ENCODE measurements at places on chromosomes 7 and 10.

- no peak overlapping the region for H3K4me3 ChIP-seq
- H3K4me1 ChIP-seq, result no peaks in the 10 kb centered on the region
- no peaks in the 10 kb centered on the region for H3K27me3 ChIP-seq
- no peaks in the 10 kb centered on the region for H3K36me3 ChIP-seq
- H3K27ac ChIP-seq, result no peak overlapping the region
Observed at GRCh38 chr7:103010211-103010610, 64.4 kb downstream of the FBXL13 start.

DNA sequence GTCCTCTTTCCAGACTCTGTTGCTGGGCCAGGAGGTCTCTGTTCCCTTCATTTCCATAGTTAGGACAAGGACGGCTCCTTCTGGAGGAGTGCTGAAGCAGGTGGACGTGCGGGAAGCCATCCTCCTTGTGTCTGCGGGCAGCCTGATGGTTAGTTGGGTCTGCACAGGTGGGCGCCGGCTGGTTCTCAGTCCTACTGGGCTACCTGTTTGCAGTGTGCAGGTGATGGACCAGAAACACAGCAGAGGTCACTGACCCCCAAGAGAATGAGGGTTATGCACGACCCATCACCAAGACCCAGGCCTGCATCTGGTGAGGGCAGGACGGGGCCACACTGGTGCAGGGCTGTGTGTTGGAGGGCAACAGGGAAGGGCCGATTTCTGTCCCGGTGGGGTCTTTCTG, 7.8 kb downstream of the RARRES2 start:
- no peak overlapping the region for H3K27ac ChIP-seq
- DNase-seq, result no peak
- no peaks in the 10 kb centered on the region for H3K36me3 ChIP-seq
- H3K4me1 ChIP-seq, result peaks cover 4% of the 10 kb centered on the region

- DNase-seq, result peak; percentile 32
- H3K4me3 ChIP-seq, result no peak overlapping the region
- H3K27me3 ChIP-seq, result no peaks in the 10 kb centered on the region
- no peaks in the 10 kb centered on the region for H3K4me1 ChIP-seq
- H3K36me3 ChIP-seq, result no peaks in the 10 kb centered on the region
- H3K27ac ChIP-seq, result no peak overlapping the region
Observed at GRCh38 chr7:28718055-28718481, 240.1 kb downstream of the TRIL start.

DNA sequence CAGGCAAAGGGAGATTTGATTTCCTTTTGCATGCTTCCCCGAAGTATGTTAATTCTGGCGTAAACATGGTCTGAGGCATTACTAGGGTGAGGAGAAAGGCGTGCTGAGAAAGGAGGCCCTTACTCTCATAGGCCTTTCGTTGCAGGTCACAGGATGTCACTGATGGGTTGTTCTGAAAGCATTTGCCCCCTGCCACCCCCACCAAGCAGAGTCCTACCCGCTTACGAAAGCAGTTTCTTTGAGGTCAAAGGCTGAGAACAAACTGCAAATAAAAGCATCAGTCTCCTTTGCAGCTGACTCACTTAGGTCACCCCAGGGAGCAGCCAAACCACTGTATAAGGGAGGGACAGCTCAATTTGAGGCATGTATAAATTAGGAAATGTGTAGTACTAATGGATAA, 57.1 kb downstream of the BPGM start:
- H3K27ac ChIP-seq, result peak overlapping the region; percentile 90
- H3K4me1 ChIP-seq, result peaks cover 7% of the 10 kb centered on the region
- peak; percentile 64 for DNase-seq
- H3K36me3 ChIP-seq, result no peaks in the 10 kb centered on the region
- H3K4me3 ChIP-seq, result no peak overlapping the region
- H3K27me3 ChIP-seq, result no peaks in the 10 kb centered on the region

DNA sequence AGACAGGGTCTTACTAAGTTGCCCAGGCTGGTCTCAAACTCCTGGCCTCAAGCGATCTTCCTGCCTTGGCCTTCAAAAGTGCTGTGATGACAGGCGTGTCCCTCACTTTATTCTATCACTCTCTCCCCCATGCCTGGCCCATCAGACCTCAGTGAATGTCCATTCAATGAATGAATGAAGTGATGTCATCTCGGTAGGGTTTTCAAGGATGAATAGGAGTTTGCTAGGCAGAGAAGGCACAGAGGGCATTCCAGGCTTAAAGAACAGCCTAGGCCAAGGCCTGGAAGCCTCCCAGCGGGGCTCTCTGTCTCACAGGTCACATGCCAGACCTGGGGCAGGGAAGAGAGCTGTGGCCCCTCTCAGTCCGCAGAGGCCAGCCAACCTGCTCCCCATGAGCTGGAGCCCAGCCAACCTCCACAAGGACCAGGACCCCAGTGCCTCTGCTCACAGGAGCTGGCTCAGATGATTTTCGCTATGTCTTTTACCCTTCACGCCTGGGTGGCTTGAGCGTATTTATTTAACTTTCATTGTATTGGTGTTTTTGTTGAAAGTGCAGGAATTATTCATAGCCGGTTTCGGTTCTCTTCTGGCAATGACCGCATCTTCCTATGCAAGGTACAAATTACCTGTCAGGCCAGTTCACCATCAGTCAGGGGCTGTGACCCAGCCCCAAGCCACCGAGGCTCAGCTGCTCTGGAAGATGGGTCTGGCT, 11.8 kb upstream of the TNRC18 start:
- H3K4me1 ChIP-seq, result peaks cover 3% of the 10 kb centered on the region
- DNase-seq, result no peak
- H3K27me3 ChIP-seq, result no peaks in the 10 kb centered on the region

DNA sequence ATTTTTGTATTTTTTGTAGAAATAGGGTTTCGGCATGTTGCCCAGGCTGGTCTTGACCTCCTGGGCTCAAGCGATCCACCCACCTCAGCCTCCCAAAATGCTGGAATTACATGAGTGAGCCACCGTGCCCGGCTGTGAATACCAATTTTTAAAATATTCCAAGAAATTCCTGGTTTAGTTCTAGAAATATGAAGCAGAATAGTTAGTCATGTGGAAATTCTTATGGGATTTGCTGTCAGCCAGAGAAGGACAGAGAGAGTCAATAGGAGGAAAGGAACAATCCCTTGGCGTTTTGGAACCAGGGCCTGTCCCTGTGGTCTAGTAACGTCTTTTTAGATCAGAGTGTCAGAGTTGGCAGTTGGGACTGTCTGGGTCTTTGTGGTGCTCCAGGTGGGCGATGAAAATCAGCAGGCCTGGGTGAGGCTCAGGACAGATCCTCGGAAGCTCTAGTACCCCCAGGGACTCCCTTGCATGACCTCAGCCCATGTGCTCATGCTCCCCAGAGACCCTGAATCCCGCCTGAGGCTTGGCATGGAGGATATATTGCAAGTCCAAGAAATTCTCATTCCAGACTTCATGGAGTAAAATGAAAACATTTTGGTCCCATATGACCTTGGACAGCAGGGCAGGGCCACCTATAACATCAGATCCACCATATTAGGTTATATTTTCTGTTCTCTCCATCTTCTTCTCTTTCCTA, 7.8 kb downstream of the NODAL start:
- H3K4me3 ChIP-seq, result no peak overlapping the region
- peaks cover 35% of the 10 kb centered on the region for H3K4me1 ChIP-seq
- H3K27ac ChIP-seq, result no peak overlapping the region
- no peaks in the 10 kb centered on the region for H3K36me3 ChIP-seq

DNA sequence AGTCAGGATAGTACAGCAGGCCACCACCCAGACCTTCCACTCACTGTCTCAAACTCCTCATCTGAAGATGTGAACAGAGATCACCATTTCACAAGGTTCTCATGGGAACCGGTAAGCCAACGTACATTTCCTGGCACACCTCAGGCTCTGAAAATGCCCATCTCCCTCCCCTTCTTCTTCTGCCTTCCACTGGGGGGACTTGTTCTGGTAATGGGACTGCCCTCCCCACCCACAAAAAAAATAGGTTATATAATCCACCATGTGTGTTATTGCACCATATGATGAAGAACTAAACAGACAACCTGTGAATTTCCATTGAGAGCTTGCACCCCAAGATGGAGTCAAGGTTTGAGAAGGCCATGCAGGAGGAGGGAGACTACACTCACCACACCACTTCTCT, 42.1 kb upstream of the IKZF1 start:
- H3K27ac ChIP-seq, result no peak overlapping the region
- H3K4me1 ChIP-seq, result no peaks in the 10 kb centered on the region
- no peaks in the 10 kb centered on the region for H3K27me3 ChIP-seq
- no peak for DNase-seq
- H3K4me3 ChIP-seq, result no peak overlapping the region
- H3K36me3 ChIP-seq, result no peaks in the 10 kb centered on the region

GRCh38 chr10:21130108-21130507, 233.0 kb upstream of the NEBL start:
- no peak for DNase-seq
- H3K4me3 ChIP-seq, result no peak overlapping the region
- H3K27ac ChIP-seq, result no peak overlapping the region
- H3K27me3 ChIP-seq, result no peaks in the 10 kb centered on the region
- H3K36me3 ChIP-seq, result no peaks in the 10 kb centered on the region
- no peaks in the 10 kb centered on the region for H3K4me1 ChIP-seq

- H3K4me3 ChIP-seq, result no peak overlapping the region
- peaks cover 50% of the 10 kb centered on the region for H3K4me1 ChIP-seq
- no peak for DNase-seq
- no peaks in the 10 kb centered on the region for H3K27me3 ChIP-seq
- no peaks in the 10 kb centered on the region for H3K36me3 ChIP-seq
Observed at GRCh38 chr7:130899071-130899560, 165.1 kb upstream of the KLF14 start.

DNA sequence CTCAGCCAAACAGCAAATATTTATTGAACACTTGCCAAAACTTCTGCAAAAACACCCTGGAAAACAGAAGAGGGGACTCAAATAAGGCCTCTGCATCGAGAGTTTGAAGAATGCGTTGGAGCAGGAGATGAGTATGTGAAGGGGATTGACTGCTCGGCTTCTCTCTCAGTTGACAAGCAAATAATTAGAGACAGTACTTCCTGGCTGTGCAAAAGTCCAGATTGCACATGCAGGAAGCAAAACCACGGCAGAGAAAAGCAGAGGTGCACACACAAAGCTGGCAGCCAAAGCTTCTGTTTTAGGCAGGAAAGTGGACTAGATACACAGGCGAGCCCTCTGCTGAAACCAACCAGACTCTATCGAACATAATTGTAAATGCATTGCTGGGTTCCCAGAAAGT, 343.6 kb upstream of the MGMT start:
- no peaks in the 10 kb centered on the region for H3K36me3 ChIP-seq
- H3K4me1 ChIP-seq, result no peaks in the 10 kb centered on the region
- H3K27me3 ChIP-seq, result no peaks in the 10 kb centered on the region
- no peak overlapping the region for H3K27ac ChIP-seq
- no peak overlapping the region for H3K4me3 ChIP-seq
- no peak for DNase-seq

DNA sequence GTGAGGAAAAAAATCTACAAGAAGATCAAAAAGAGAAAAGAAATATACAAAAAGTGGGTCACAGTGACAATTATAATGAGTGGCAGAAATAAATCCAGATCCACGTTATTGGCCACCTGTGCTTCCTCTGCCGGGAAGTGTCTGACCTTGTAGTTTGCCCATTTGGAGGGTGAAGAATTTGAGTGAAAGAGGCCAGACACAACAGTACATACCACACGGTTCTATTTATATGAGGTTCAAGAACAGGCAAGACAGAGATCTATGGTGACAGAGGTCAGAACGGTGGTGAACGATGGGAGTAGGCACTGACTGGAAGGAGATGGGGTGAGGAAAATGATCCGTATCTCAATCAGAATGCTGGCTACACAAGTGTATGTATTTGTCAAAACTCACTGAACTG, 17.1 kb downstream of the PARP12 start:
- no peak for DNase-seq
- H3K36me3 ChIP-seq, result no peaks in the 10 kb centered on the region
- no peak overlapping the region for H3K4me3 ChIP-seq
- H3K4me1 ChIP-seq, result no peaks in the 10 kb centered on the region

- H3K4me1 ChIP-seq, result no peaks in the 10 kb centered on the region
- no peak for DNase-seq
- H3K4me3 ChIP-seq, result no peak overlapping the region
- H3K36me3 ChIP-seq, result no peaks in the 10 kb centered on the region
- H3K27me3 ChIP-seq, result no peaks in the 10 kb centered on the region
Observed at GRCh38 chr10:69459101-69459790, 8.0 kb downstream of the TSPAN15 start.

GRCh38 chr10:115956225-115957011, 316.6 kb downstream of the GFRA1 start:
- H3K27ac ChIP-seq, result no peak overlapping the region
- H3K27me3 ChIP-seq, result no peaks in the 10 kb centered on the region
- no peaks in the 10 kb centered on the region for H3K36me3 ChIP-seq
- no peak overlapping the region for H3K4me3 ChIP-seq
- no peak for DNase-seq

DNA sequence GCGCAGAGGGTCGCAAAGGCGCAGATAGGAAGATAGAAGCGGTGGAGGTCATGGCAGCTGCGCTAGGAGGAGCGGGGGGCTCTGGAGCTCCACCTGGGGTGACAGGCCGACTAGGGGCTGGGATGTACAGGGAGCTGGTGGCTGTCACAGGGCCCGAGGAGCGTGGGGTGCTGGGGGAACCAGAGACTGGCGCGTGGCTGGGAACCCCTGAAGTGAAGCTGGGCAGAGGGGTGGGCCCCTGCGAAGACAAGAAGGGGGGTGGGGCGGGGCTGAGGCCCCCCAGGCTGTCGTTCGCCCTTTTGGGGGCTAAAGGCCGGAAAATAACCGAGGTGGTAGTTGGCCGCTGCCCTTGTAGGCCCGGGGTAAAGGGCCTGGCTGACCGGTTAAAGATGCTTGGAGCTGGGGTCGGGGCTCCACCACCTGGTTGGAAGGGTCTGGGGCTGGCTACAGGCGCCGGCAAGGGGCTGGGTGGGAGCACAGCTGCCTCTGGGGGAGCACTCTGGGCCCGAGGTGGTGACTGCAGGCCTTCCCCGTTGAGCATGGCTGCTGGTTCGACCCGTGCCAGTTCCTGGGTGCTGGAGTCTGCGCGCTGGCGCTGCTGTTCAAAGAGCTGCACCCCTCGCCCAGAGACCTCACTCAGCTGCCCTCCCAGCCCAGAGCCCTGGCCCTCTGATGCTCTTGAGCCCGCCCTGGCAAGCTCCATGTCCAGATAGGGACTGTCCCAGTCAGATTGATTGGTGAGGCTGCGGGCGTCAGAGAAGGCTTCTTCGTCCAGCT, 6.8 kb upstream of the MYOZ1 start:
- peak overlapping the region; percentile 72 for H3K4me3 ChIP-seq
- peak; percentile 30 for DNase-seq
- H3K36me3 ChIP-seq, result no peaks in the 10 kb centered on the region

GRCh38 chr7:9280088-9280487, 846.7 kb downstream of the NXPH1 start:
- no peaks in the 10 kb centered on the region for H3K27me3 ChIP-seq
- H3K27ac ChIP-seq, result no peak overlapping the region
- no peaks in the 10 kb centered on the region for H3K4me1 ChIP-seq
- no peak for DNase-seq
- no peak overlapping the region for H3K4me3 ChIP-seq
- H3K36me3 ChIP-seq, result no peaks in the 10 kb centered on the region

DNA sequence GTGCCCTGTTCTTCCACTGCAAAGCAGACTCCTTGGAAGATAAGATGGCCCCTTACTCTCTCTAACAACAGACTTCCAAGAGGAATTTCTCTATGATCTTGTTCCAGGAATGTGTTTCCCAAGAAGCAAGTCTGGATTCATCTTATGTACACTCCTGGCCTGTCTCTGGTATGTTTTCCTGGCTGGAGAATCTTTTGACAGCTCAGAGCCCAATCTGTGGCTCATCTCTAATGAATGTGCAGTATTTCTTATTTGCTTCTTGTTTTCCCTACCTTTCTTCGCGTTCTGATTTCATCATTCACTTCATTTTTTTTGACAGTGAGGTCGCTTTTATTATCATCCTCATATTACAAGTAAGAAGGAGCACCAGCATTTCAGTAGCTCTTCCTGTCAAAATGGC, 53.0 kb upstream of the PITRM1 start:
- H3K27ac ChIP-seq, result no peak overlapping the region
- H3K27me3 ChIP-seq, result no peaks in the 10 kb centered on the region
- H3K4me1 ChIP-seq, result no peaks in the 10 kb centered on the region
- H3K4me3 ChIP-seq, result no peak overlapping the region
